ENCODE measurements at places on chromosomes 4 and X.

GRCh38 chrX:24542756-24543155, 77.7 kb downstream of the PDK3 start:
- no peak for DNase-seq

DNA sequence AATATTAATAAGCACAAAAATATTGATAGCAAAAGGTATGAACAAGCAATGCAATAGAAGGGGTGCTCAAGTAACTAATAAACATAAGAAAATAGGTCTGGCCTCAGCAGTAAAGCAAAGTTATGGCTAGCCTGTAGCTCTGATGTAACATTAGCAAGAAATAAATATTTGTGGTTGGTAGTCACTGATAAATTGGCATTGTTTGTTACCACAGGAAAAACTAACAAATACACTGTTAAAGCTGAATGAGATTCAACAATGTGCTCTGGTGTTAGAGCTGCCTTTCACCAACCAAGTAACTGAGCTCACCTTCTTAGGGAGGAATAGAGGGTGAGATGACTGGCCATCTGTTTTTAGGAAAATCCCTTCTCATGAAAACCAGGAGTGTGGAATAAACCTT, 71.4 kb downstream of the AREG start:
- DNase-seq: peak; percentile 63

- DNase-seq: no peak
These were observed 12.4 kb upstream of the ADH7 start for GRCh38 chr4:99447513-99447912.

DNA sequence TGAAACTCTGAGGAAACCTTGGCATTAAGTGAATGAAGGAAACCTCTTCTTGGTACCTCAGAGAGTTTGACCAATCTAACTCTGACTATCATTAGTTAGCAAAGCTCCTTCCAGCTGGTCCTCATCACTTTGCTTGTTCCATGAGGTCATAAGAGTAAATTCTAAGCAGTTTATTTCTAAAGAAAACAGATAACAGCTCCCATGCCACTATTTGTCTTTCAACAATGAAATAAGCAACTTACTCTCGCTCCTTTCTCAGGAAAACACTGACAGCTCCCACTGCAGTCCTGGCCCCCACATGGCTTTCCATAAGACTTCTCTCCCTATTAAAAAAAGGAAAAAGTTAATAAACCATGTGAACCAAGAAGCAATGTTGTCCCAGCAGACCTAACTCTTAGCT, 127.7 kb downstream of the COL4A6 start:
- DNase-seq: no peak

- no peak for DNase-seq
These were observed 17.7 kb downstream of the RGS12 start for GRCh38 chr4:3310301-3311094.

DNA sequence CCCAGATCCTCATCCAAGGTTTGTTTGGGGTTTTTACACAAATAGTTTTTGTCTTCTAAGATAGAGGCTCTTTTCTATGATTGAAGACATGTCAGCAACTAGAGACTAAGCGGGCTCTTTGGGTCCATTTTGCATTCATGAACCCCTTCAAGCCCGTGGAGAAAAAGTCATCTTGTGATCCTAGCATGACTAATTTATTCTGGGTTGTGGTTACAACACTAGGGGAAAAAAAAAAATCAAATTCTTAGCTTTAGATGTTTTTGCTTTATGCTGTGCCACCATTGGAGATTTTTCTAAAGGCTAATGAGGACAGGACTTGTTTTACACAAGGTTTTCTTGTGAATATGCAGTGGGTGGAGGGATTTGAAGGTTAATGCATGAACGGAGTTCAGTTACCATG, 440.0 kb downstream of the PCDH7 start:
- peak; percentile 7 for DNase-seq

GRCh38 chr4:127071443-127071842, 561.3 kb upstream of the INTU start:
- no peak for DNase-seq

DNA sequence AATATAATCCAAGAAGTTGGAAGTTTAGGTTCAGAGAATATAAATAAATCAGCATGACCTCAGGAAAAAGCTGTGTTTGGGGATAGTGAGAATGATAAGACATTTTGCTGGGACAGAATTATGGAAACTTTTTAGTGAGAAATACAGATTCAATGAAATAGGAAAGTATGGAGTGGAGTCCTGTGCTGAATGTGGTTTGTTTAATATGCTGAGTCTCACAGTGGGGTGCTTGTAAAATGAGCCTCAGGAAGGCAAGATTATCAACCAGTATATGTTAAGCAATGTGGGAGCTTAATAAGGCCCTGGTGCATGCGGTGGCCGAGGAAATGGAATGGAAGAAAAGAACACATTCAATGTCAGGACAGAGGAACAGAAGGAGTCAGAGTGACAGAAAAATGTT, 1554.7 kb upstream of the TENM3 start:
- DNase-seq: no peak

- peak; percentile 56 for DNase-seq
These were observed 141.4 kb downstream of the KLHL8 start for GRCh38 chr4:87078987-87079486.

DNA sequence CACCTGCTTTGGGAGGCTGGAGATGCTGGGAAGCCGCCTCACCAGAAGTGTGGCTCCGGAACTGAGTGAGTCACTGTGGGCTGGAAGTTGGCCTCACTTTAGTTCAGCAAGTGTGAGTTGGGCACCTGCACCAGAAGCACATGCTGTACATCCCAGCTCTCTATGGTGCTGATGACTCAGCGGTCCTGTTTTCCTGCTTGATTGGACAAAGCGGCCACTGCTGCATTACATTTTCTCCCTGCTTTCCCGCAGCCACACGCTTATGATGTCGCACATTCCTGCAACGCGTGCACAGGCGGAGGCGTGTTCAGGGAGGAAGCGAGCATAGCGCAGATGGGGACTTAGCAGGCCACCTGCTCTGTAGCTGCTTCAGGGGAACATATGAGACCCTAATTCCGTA, 26.7 kb upstream of the CLDN34 start:
- peak; percentile 78 for DNase-seq

DNA sequence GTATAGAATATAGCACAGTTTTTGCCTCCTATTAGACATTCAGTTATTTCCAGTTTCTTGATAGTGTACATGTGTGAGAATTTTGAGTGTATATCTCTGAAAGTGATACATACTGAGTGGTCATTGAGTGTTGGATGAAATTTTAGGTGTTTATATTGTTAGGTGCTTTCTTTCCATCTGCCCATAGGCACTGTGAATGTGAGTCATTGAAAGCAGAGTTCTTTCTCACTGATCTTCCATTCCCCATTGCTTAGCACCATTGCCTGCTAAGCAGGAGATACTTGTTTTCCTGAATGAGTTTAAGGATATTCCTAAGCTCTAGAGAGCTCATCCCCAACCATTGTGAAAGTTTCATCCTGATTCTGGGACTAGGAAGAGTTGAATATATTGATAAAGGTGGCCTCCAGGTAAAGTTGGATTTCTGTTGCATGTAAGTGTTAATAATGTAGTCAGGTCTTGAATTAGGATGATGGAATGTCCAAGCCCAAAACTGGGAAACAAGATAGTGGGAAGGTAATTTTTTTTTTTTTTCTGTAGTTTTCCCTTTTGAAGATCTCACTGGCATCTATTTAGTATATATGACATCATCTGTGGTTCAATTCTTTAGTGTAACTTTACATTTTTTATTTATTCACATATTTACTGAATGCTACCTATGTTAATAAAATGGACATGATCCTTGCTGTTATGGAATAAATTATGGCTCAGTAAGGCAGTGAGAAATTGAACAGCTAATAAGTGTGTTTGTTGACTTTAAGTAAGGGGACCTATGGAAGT, 22.1 kb downstream of the UBE2K start:
- DNase-seq: no peak

- no peak for DNase-seq
These were observed 5.1 kb downstream of the RNF128 start for GRCh38 chrX:106731590-106731989.

DNA sequence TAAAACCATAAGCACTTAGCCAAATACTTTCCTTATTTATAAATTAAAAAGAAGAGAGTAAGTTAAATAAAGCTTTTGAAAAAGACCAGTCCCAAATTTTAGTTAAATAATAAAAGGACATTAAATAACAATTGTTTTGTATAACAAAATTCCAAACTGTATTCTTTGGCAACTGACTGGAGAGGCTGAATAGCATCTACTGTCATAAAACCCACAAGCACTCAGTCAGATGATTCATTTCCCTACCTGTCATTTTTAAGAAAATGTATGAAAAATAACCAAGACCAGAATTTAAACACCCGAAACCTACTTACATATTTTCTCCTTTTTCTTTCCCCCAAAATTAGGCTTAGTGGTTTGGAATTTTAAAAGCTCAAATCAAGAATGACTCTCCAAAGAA, 32.5 kb upstream of the SMIM10L2A start:
- DNase-seq: no peak

GRCh38 chr4:61277785-61278760, 77.9 kb downstream of the ADGRL3 start:
- DNase-seq: no peak

GRCh38 chr4:168864821-168865541, 145.1 kb downstream of the CBR4 start:
- peak; percentile 56 for DNase-seq

- no peak for DNase-seq
These were observed 21.0 kb upstream of the ADD1 start for GRCh38 chr4:2822461-2823300.

- DNase-seq: no peak
These were observed 143.6 kb downstream of the GRID2 start for GRCh38 chr4:92447255-92447905.

- peak; percentile 78 for DNase-seq
These were observed 174.7 kb upstream of the GPRIN3 start for GRCh38 chr4:89482251-89482650.

- DNase-seq: no peak
These were observed 258.2 kb upstream of the JADE1 start for GRCh38 chr4:128551280-128551679.

DNA sequence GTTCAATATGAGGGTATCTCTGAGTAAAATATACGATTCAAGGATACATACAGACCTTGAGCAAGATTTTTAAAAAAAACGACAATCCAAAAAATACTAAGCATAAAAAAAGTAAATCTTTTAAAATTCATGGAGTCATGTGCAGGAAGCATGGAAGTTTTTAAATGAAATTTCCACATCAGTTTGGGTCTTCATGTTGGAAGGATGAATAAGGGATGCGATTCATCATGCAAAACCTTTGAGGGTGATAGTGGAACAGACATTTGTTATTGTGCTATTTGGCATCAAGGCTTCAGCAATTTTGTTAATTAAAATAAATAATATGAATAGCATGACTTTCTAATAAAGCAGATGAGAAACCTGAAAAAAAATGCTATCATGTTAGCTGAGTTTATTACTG, 815.0 kb upstream of the PCDH10 start:
- no peak for DNase-seq

DNA sequence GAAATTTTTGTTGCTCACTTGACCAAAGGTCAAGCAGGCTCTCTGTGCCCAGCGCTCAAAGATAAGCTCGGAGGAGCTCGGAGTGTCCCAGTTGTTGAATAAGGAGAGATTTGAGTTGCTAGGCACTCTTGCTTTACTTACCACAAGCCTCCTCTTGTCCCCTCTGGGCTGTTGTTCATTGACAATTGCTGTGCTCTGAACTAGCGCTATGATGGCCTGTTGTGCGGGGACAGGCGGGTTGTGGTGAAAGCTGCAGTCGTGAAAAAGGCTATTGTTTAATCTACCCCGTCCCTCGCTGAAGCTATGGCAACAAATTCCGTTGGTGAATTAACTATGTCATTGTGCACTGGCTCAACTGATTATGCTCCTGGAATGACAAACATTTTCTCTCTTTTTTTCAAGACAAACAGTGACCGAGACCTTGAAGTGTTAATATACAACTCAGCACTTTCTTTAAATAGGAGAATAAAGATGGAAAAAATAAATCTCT, 21.0 kb upstream of the POLA1 start:
- DNase-seq: no peak

GRCh38 chr4:624705-625590, at the start of gene PDE6B:
PDE6B (plus strand) TSS chr4:625573; CDS start chr4:625627, 54 bp downstream.
- DNase-seq: no peak

DNA sequence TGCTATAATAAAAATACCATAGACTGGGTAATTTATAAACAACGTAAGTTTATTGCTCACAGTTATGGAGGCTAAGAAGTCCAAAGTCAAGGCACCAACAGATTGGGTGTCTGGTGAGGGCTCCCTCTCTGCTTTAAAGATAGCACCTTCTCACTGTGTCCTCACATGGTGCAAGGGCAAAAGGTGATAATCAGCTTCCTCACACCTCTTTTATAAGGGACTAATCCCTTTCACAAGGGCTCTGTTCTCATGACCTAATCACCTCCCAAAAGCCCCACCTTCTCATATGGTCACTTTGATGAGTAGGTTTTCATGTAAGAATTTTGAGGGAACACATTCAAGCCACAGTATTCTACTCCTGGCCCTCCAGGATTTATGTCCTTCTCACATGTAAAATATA, 641.7 kb upstream of the ATOH1 start:
- no peak for DNase-seq

- no peak for DNase-seq
These were observed 88.3 kb downstream of the POLA1 start for GRCh38 chrX:24782011-24782410.

DNA sequence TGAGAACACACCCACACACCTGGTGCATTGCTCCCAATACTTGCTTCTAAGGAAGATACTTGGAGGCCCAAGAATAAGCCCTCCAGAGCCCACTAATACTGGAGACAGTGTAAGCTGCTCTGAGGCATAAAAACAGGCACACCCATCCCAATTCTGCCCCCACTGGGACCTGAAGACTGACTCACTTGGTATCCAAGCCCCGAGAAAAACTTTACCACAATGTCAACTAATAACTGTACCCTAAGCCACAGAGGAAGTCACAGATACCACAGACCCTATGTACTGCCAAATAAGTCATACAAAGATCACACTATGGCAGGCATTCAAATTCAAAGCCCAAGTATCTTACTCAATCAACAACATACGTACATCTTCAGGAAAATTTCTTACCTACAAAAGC, 398.2 kb upstream of the SPANXN1 start:
- no peak for DNase-seq

DNA sequence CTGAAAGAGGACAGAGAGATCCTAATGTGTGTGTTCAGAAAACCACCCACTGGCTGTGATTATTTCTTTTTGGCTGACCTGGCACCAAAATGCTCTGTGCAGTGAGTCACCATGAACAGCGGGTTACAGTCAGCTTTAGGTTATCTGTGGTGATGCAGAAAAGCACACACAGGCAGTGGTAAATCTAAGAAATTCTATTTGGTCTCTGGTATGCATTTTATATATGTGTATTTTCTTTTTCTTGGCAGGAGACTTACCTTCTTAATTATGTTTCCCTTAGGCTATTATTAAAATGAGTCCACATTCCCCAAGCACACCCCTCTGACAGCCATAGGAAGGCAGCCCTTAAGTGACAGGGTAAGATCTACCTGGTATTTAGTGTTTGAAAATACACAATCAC, 79.1 kb upstream of the TFDP3 start:
- DNase-seq: no peak

- no peak for DNase-seq
These were observed 150.8 kb downstream of the AFAP1 start for GRCh38 chr4:7788694-7789425.

Data from LHCN-M2 (cell line).